Activated CD4-positive, CD25-positive, alpha-beta regulatory T cell treated with anti-CD3 and anti-CD28 coated beads, Interleukin-2, amount 50 U/mL, for 72 hours (primary cell): ENCODE measurements at places on chromosomes 6 and 20.

- DNase-seq = no peak
These were observed 157.9 kb downstream of the KIF16B start for GRCh38 chr20:16415071-16416053.

DNA sequence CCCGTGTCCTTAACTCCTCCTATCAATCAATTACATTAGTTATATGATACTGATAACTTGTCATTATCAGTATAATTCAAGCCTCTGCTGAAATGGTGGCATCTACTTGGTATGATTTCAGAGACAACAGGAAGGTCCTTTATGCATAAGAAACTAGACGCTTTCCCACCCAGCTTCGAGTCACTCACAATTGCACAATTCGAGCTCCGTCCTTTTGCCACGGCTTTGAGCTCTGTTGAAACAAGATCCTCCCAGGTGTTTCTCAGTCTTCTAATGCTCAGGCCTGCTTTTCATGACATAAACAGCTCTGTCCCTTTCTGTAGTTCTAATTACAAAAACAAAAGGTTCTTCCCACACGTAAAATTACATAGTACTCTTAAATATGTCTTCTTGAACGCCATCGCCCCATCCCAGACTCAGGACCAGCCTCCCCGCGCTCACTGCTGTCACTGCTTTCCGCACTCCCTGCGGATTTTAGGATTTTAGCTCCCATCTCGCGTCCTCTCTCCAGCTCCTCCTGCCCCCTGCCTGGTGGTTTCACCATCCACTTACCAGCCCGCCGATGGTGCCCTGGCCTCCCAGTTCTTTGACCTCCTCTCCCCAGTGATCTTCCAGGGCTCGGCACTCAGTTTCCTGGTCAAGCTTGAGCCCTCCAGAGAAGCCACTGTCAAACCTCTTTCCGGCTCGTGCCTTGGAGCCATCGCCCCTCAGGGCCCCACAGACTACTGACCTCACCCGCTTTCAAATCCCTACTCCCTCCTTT, 23.2 kb upstream of the PNPLA1 start:
- no peak for DNase-seq

DNA sequence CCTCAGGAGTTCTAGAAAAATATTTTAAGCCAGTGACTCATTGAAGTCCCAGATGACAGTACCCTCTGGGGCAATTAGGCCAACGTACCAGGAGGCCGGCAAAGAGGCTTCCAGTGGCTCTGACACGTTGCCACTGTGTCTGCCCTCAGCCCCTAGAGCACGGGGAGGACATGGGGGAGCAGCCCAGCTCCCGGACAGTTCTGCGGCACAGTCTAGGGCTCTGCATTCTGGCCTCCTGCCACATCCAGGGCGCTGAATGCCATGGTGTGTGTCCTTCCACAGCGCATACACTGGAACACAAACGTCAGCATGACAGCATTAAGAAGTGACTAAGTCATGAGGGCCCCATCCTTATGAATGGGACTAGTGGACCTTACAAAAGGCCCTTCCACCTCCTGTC, 156.2 kb downstream of the RNASET2 start:
- no peak for DNase-seq

GRCh38 chr6:154123155-154123956, 84.3 kb downstream of the OPRM1 start:
- DNase-seq = no peak

DNA sequence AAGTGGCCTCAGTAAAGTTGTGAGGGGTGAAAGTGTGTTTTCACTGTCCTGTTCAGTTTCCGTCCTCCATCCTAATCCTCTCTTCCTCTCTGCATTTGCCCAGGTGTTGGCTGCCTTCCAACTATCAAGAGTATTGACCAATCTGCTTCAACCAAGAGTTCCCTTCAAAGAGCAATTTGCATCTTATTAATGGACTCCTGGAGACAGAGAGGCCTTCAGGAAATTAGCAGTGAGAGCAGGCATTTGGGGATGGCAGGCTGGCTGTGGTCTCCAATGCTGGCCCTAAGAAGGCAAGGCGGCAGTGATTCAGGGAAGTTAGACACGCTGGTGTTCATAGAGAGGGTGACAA, 77.2 kb downstream of the GPR6 start:
- DNase-seq = no peak
